GM23248 (cell line): ENCODE measurements at places on chromosomes 3 and 15.

DNA sequence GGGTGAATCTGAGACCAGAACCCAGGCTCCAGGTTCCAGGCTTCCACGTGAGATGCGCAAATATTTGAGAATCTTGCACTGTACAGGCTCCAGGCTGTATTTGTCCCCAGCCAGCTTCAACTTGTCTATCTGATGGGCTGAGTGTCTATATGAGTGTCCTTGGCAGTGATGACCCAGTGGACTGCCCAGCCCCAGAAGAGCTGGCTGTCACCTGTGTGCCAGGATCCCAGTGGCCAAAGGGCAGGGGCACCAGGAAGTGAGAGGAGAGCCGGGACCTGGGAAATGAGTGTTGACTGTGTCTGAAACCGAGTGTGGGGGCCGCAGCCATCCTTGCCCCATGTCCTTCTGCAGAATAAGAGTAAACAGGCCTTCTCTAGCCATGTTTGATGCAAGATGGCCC lies 10.4 kb downstream of the FAH start:
- no peak for DNase-seq

- DNase-seq, result peak; percentile 61
These were observed 36.1 kb upstream of the PLSCR5 start for GRCh38 chr3:146640955-146641867.

DNA sequence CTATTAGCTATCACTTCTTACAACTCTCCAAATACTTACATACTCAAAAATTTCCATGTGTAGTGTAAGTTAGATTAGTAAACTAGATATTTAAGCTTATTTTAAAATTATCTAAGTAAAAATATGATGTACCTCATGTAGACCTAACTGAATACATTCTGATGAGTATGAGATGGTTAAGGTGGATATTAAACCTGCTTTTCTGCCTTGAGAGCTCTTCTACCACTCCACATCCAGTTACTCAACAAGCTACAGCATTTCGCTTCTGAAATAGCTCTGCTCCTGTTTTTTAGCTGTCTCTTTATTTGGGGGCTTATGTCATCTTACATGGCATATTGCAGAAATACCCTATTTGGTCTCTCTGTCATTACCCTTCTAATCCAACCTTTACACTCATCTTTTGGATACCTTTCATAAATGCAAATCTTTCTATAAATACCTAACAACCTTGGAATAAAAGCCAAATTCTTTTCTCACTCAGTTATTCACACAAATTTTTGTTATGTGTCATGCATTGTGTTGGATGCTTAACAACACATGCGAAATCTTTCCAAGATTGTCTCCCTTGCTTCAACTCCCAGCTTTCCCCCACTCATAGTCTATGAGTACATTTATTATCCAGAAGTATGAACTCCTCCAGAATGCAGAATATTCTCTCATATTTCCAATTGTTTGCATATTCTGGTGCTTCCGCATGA lies 92.0 kb downstream of the ALCAM start:
- DNase-seq, result peak; percentile 90

DNA sequence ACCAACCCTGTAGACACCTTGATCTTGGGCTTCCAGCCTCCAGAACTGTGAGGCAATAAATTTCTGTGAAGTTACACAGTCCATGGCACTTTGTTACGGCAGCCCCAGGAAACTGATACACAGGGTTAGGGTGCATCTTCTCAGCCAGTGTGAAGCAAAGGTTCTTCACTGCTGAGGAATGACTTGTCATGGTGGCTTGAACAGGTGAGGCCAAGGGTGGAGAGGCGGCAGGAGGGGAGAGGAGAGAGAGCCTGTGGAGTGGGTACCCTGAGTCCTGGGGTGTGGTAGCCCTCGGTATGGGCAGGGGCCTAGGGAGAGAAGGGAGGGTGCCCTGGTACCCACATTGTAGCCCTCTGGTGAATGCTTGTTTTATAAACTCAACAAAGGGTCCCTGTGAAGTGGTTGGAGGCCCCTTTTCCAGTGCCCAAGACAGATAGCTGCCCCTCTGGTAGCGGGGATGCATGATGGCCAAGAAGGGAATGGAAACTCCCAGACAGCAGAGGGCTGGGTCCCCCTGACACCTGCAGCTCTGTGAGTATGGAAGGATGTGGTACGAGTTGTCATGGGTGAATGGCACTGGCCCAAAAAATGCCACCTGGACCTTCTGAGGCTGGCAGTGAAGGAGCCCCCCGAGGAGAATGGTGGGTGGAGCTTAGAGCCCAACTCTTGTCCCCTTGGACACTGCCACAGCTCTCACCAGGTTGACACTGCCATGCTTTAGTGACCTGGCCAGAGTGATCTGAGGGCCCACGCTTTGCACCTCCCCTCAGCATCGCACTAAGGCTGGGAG lies 49.6 kb downstream of the SPSB4 start:
- DNase-seq, result no peak

- no peak for DNase-seq
These were observed 132.0 kb upstream of the ATP2B2 start for GRCh38 chr3:10637342-10637741.

GRCh38 chr3:149608987-149609386 lies 48.8 kb downstream of the WWTR1 start:
- no peak for DNase-seq

GRCh38 chr3:42071904-42072812 lies 19.0 kb upstream of the TRAK1 start:
- peak; percentile 80 for DNase-seq

DNA sequence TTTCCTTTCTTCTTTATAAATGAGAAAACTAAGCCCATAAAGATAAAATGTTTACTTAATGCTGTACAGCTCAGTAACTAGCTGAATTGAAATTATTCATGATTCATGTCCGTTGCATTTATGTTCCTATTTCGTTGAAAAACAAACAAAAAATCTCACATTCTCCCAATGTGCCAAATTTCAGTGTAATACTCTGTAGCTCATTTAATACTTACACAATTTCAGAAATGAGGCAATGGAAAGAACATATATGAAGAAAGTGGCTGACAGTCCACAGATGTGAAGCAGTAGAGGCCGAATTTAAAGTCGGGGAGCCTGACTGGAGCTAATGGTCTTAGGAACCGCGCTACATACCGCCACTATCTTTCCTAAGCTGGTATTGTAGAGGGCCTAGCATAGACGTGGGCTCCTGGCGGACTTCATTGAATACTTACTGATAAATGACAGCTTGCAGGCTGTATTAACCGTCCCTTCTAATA lies 651 bp downstream of the PLSCR2 start:
- DNase-seq, result peak; percentile 31

- DNase-seq, result no peak
These were observed 14.0 kb downstream of the PLCD1 start for GRCh38 chr3:38015485-38015884.

GRCh38 chr15:92625251-92625980 lies 30.2 kb downstream of the FAM174B start:
- peak; percentile 51 for DNase-seq

DNA sequence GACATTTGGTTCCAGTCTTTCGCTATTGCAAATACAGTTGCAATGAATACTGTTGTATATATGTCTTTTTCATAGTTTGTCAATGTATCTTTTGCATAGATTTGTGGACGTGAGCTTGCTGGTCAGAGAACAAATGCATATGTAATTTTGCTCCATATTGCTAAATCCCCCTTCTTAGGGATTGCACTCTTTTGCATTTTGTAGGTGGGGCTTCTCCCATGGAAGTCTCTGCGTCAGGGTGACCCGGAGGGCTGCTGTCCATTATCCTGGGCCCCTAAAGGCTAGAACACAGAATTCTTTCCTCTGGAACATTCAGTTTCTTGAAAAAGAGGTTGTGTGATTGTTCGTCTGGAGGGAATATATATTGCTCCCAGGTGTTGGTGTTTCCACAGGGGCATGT lies 25.2 kb upstream of the KLHL25 start:
- DNase-seq, result no peak

DNA sequence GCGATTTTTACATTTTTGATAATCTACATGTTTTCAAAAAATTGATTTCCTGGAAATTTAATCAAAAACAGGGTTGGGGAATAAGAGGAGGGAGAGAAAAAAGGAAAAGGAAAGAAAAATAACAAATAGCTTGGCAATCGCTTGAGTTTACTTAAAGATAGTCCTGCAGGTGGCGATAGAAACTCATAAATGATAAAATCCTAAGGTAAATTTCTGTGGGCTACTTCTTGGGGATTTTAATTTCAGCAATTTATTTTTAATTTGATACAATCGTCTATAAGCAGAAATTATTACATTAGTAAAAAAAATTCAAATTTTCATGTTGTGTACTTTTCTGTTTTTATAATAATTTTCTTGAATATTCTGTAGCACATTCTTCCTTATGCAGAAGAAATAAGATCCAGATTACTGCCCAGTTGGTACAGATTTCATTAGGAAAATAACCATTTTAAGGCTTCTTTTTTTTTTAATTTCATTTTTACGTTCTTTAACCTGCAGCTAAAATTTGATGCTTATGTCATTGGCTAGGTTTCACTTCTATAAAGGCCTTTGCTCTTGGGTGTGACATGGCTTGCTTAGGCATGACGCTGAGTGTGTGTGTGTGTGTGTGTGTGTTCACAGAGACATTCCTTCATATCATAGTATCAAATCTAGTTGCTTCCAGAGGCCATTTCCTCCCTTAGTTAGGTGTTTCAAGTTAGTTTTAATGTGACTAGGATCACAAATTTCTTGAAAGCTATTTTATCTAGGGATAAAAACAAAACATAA lies 181.8 kb downstream of the MCTP2 start:
- peak; percentile 49 for DNase-seq

DNA sequence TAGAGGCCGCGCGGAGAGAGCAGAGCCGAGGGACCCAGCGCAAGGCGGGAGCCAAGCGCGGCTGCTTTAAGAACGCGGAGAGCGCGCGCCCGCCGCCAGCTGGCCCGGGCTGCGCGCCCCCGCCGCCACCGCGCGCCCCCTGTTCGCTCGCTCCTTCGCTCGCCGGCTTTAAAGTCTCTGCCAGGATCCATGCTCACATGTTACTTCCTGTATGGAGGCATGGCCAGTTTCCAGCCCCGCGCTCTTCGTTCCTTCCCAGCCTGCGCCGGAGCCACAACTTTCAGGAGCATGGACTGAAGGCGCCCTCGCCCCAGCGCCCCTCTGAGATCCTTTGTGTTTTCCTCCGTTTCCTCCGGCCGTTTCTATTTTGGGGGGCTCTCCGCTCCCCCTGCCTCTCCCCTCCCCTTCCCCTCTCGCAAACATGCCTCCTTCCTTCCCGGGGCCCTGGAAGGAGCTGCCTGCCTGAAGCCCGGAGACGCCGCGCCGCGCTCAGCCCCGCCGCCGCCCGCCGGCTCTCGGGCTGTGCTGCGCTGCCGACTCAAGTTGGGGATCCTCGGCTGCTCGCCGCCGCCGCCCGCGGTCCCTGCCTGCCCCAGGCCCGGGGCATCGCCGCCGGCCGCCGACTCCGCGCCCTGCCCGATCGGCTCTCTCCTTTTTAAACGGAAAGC lies at the start of gene PTPRG:
PTPRG (plus strand) TSS at position 198 of the 668 bp plus-strand sequence. CDS start 717 bp downstream, outside the sequence.
- peak; percentile 98 for DNase-seq

DNA sequence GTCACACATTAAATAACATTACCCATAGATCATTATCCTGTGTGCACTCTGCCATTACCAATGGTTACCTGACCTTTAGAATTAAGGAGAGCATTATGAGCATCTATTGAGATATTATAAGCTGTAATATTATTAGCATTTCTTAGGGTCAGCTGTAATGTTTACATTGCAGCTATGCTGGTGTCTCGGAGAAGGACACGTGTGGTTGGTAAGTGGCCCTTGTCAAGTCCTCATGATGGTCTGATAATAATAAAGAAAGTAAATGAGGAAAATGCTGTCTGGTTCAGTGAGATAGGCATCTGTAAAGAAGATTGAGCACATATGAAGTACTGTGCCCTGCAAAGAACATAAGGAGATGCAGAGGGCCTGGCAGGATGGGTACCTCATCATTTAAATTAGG lies 71.7 kb upstream of the ARL6 start:
- no peak for DNase-seq

GRCh38 chr3:168579010-168579409 lies 483.3 kb upstream of the GOLIM4 start:
- DNase-seq, result no peak

GRCh38 chr15:99753066-99753465 lies 19.8 kb upstream of the LYSMD4 start:
- DNase-seq, result no peak

- DNase-seq, result peak; percentile 11
These were observed 171.1 kb downstream of the PDZRN3 start for GRCh38 chr3:73453666-73454065.

DNA sequence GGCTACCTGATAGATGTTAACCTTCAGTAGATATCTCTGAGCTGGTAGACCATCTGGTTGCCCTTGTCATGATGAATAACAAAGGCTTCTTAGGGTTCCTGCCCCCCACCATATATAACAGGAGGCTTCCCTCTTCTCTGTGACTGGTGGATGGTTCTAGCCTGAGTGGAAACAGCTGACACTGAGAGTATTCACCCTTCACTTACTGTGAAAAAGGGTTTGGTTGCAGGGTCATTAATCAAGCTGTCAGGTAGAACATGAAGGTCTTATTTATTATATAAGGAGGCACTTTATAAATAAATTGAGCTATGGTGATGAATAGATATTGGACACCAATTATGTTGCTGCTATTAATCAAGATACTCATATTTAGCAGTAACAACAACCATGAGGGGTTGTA lies 58.6 kb downstream of the CACNA2D3 start:
- no peak for DNase-seq

DNA sequence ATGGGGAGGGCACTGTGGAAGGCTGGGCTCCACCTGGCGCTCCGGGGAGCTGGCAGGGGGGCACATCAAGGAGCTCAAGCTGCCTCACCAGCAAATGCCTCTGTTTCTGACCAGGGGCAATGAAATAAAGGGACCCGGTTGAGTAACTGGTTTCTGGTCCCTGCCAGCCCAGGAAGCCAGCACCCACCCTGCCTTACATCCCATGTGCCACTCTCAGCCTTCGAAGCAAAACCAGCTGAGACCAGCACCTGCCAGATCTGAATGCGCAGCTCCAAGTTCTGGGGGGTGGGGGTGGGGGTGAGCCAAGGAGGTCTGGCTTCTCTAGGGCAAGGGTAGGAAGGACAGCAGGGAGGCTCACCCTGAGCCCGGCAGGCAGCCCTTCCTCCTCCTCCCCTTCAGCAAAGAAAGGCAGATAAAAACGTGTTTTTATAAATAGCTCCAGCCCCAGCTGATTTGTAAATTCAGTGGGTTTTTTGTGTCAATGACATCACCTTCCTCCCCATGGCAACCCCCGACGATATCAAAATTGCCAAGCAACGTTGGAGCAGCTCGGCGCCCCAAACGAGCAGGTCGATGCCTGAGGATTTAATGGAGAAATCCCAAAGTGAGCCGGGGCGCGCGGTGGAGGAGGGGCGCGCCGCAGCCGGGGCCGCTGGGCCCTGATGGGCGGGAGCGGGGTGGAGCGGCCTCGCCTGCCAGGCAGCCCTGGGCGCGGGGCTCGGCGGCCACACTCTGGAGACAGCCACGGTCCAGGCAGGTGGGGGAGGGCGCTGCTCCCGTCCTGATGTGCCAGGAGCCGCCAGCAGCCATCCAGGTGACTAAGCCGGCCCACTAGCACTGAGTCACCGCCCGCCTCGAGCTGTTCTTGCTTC lies at the start of gene PAK6:
PAK6 (plus strand) TSS at position 532 of the 872 bp plus-strand sequence. CDS start 25,723 bp downstream, outside the sequence.
- peak; percentile 90 for DNase-seq
